ENCODE measurements at places on chromosomes 2 and 18.

DNA sequence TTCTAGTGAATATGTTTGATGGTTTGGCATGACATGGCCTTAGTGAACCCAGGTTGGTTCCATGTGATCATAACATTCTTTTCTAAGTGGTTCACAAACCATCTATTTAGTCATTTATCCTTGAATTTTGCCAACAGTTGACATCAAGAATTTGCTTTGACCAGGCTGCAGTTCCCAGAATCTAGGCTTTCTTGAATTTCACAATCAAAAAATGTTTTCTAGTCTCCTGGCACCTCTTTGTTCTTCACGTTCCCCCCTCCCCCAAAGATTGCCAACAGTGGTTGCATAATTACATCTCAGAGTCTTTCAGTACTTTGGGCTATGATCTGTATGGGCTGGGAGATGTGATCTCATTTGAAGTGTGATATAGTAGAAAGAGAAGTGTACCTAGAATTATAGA is 124.0 kb downstream of the GATA6 start:
- DNase-seq = no peak

DNA sequence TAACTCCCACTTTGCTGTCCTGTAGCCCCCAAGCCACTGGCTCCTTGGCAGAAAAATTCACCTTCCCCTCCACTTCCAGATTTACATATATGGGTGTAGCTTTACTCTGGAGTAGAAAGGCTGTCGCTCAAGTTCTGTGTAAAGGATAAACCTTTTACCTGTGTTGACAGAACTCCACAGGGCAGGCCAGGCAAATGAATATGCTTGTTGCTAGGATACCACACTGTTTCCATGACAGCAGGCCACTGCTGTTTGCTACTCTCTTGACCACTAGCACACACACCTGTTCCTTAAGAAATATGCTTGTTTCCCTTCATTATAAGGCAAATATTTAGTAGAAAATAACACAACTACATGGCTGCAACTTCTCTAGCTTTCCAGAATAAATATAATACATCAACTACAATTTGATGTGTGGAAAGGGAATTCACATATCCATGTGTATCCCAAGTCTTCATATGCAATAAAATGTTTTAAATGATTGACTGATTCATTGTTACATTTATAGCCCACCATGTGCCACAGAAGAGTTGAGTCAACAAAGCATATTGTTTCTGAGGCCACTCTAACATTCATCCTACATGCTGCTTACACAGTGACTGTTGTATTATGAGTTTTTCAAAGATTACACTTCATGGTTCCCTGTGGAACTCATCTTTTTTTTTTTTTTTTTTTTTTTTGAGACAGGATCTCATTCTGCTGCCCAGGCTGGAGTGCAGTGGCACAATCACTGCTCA is 56.2 kb upstream of the ROCK1 start:
- DNase-seq = peak; percentile 96

DNA sequence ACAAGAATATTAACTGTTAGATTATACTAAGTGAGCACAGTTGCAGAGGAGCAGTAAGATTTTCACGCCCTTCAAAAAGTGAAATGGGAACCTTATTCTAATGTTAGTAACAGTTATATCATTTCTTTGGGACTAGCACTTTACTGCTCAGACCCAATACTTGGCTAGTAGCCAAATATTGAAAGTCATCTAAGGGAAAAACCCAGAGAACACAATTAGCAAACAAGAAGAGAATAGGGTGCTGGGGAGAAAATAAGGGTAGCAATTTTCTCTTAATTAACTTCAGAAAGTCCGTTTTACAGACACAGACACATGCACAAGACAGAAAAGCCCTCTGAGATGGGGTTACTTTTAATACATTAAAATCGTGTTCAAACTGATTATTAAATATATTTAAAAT is 71.8 kb downstream of the ID2 start:
- no peak for DNase-seq

DNA sequence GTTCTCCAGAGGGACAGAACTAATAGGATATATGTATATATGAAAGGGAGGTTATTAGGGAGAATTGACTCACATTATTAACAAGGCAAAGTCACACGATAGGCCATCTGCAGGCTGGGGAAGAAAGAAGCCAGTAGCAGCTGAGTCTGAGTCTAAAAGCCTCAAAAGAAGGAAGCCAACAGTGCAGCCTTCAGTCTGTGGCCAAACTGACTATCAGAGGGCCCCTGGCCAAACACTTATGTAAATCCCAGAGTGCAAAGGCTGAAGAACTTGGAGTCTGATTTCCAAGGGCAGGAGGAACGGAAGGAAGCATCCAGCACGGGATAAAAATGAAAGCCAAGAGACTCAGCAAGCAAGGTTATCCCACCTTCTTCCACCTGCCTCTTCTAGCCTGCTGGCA is 108.0 kb upstream of the LDLRAD4 start:
- DNase-seq = no peak

DNA sequence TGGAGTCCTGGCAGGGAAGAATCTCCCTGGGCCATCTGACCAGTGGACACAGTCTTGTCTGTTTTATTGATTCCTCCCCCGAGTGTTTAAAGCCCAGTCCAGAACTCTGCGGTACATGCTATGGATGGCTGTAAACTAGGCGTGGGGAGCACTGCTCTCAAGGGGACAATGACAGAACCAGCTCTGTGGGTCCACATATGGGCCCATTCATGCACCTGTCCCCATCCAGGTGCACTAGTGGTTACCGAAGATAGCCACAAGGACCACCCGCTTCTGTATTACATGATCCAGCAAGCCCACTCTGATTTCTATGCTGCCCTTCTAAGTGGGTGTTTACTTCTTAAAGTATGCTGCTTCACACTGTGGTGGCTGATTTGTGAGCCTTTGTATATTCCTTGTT is 21.0 kb downstream of the CHST10 start:
- no peak for DNase-seq

DNA sequence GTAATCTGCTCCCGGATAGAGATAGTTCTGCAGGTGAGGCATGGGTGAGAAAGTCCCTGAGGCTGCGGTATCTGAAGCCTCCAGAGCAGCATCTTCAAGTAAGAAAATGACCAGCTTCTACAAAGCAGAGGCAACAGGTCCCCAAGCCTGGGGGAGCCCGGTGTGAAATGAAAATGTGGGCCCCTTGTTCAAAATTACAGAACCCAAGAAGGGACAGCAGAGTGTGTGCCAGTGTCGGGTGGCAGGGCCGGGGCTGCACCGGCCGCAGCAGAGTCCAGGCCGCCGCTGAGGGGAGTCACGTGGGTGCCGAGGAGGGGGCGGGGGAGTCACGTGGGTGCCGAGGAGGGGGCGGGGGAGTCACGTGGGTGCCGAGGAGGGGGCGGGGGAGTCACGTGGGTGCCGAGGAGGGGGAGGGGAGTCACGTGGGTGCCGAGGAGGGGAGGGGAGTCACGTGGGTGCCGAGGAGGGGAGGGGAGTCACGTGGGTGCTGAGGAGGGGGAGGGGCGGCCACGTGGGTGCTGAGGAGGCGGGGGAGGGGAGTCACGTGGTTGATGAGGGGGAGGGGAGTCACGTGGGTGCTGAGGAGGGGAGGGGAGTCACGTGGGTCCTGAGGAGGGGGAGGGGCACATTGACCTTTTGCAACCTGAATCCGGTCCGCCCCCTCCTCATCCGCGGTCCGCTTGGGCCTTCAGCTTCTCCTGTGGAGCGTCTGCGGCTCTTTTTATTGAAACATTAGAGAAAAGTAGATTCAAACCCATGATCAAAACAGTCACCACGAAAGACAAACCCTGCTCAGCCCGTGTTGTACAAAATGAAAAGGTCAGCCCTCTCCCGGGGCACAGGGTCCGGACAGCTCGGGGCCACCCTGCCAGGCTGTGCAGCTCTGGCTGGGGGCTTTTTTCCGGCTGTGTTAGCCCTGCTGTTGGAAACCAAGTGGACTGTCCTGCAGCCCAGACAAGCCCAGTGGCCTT is 10.4 kb downstream of the COLEC11 start:
- peak; percentile 77 for DNase-seq

DNA sequence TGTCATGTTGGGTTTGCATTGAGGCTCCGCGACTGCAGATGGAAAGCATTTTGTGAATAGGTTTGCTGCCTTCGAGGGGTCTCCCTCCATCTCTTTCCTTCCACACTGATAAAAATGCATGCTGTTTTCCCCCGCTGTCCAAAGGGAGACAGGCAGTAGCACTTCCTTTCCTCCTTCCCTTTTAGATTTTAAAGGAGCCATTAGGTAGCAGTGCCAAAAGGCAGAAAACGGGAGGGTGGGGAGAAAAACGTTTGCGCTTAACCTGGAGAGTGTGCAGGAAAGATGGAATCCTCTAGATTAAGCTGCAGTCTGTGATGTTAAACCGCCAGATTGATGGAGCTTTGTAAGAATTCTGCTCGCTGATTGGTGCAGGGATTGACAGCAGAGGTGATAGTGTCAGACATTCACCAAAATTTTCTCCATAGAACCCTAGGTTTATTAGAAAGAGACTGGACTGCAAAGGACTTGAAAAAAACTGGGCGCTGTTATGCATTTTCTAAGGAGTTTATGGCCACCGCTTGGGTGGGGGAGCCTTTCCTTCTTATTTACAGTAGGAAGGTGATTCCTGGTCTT is 688 bp downstream of the MAPRE2 start:
- DNase-seq = peak; percentile 48

All from NCI-H345 (cell line).